Mesenteric fat pad (tissue), 1 donor: ENCODE measurements at places on chromosomes 6 and 20. TPM values are rescaled to one million over a fixed set of nuclear protein-coding genes. Genes with fewer than 3 reads are reported as not detected.

The SOX12 gene
- total RNA-seq = 8.5 TPM

The NKX2-4 gene
- not detected for total RNA-seq

The TREML2 gene
- total RNA-seq = 1.0 TPM

The EYS gene
- total RNA-seq = 0.48 TPM

The AIF1 gene
- 60.1 TPM for total RNA-seq

The RAD21L1 gene
- total RNA-seq = not detected

The PTCHD4 gene
- total RNA-seq = 1.4 TPM

The MTHFD1L gene
- total RNA-seq = 30.2 TPM

The GGTLC1 gene
- total RNA-seq = not detected

The C20orf204 gene
- total RNA-seq = 0.74 TPM

The PTGIS gene
- total RNA-seq = 124 TPM

The FERMT1 gene
- total RNA-seq = 1.2 TPM

The PRR18 gene
- 1.0 TPM for total RNA-seq

The CST5 gene
- total RNA-seq = not detected

The GNRH2 gene
- total RNA-seq = not detected

The SAPCD1 gene
- 2.0 TPM for total RNA-seq

The POPDC3 gene
- 9.7 TPM for total RNA-seq

The SLC22A16 gene
- 1.4 TPM for total RNA-seq

The RNASET2 gene
- total RNA-seq = 50.6 TPM

The MAFB gene
- total RNA-seq = 86.0 TPM

The OLIG3 gene
- not detected for total RNA-seq

The STX16 gene
- total RNA-seq = 44.9 TPM

The HLA-DQB1 gene
- total RNA-seq = 21.5 TPM

The PACRG gene
- not detected for total RNA-seq

The ALDH8A1 gene
- 1.1 TPM for total RNA-seq
